GM13976 (cell line): ENCODE measurements at places on chromosomes 4 and X.

GRCh38 chr4:121783210-121783609 lies 17.9 kb upstream of the EXOSC9 start:
- no peak for DNase-seq

GRCh38 chr4:15232366-15233263 lies 195.2 kb upstream of the C1QTNF7 start:
- DNase-seq = no peak

- no peak for DNase-seq
These were observed 36.9 kb upstream of the RPA4 start for GRCh38 chrX:96846841-96847240.

- no peak for DNase-seq
These were observed 179.7 kb upstream of the TET2 start for GRCh38 chr4:104967034-104967401.

- DNase-seq = no peak
These were observed 248.6 kb downstream of the PCDH18 start for GRCh38 chr4:137283737-137284136.

- DNase-seq = no peak
These were observed 443.6 kb downstream of the GALNTL6 start for GRCh38 chr4:172256820-172257219.

GRCh38 chr4:89298155-89298554 lies 9.4 kb downstream of the GPRIN3 start:
- no peak for DNase-seq

DNA sequence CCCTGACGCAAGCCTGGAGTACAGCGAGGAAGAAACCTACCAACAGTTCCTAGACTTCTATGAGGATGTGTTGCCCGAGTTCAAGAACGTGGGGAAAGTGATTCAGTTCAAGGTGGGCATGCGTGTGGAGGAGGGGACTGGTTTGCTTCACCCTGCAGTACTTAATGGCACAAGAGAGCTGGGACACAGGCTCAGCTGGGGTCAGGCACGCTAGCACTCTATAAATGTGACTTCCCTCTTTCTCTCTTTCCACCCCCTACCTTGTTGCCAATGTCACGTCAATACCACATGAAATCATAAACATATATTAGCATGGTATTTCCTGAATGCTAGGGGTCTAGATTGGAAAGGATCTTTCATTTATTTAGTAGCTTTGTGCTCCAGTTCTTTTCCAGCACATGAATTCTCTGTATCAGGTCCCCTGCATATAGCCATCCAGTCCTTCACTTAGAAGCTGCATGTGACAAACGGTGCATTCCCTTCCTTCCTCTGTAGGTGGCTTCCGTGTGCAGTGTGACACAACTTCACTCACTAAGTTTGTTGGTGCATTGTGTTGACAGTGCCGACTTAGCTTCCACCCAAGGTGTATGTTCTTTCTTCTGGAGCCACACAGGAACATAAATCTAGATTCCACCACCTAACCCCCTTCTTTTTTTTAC lies 25.6 kb downstream of the ZRSR2 start:
- DNase-seq = peak; percentile 51

DNA sequence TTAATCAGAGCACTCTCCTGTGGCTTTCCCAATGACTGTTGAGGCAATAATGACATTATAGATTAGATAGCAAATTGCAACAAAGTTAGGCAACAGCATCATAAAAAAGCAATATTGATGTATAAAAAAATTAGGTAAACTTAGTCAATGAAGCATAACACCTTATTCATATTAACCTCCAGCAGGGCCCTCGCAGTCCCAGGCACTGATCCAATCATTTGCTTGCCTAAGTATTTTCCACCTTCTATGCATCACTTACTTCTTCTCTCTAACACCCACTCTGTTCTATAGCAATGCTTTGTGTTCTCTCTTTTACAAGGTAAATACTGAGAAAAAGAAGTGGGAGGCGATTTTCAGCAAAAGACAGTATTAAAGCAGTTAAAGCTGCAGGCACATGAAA lies 833.5 kb upstream of the ADGRL3 start:
- no peak for DNase-seq

DNA sequence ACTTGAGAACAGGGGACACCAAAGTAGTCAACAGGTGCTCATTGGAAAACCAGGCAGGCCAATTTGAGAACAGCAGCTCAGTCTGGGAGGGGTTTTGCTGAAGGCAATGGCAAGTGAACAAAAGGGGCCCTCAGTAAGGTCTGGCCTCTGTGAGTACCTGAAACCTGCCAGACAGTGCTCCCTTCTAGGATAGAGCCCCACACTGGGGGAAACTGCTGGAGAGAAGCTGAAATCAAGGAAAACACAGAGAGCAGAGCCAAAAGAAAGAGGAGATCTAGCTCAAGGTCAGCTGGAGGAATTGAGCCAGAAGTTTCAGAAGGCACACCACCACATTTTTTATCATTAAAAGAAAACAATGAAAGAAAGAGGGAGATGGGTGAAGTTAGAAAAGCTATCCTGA lies 28.2 kb downstream of the PNMA6E start:
- DNase-seq = no peak

- DNase-seq = no peak
These were observed 46.1 kb downstream of the SMPX start for GRCh38 chrX:21711848-21712197.

- no peak for DNase-seq
These were observed 25.6 kb upstream of the TBC1D19 start for GRCh38 chr4:26558166-26558895.

GRCh38 chr4:184729946-184730345 lies 4.0 kb downstream of the CENPU start:
- DNase-seq = no peak

GRCh38 chr4:98653890-98654867 lies 4.2 kb downstream of the TSPAN5 start:
- no peak for DNase-seq

GRCh38 chr4:73434311-73434710 lies 1.7 kb upstream of the AFP start:
- DNase-seq = peak; percentile 16

DNA sequence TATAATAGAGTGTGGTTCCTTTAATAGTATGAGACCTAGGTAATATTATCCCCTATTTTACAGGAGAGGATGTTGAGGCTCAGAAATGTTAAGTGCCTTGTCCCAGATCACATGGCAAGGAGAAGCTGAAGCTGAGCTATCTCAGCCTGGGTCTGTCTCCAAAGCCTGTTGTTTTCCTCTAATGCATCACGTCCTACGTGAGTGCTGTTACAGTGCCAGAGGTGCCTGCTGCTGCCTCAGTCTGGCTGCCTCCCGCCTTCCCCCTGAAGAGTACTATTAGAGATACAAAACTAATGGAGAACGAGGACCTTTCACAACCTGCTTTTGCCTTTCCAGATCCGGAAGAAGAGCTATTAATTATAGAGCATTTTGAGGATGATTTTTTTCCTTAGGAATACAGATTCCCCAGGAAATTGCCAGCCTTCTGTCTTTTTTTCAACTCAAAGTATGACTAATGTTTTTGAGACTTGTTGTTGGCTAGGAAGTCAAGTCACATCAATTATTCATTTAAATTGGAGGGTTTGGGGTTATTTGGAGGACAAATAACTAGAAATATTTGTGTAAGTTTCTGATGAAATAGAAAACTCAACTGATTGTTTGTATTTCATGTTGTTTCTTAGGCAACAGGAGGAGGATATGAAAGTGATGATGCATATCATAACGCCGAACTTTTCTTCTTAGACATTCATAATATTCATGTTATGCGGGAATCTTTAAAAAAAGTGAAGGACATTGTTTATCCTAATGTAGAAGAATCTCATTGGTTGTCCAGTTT lies 43.9 kb upstream of the MTMR1 start:
- DNase-seq = no peak

DNA sequence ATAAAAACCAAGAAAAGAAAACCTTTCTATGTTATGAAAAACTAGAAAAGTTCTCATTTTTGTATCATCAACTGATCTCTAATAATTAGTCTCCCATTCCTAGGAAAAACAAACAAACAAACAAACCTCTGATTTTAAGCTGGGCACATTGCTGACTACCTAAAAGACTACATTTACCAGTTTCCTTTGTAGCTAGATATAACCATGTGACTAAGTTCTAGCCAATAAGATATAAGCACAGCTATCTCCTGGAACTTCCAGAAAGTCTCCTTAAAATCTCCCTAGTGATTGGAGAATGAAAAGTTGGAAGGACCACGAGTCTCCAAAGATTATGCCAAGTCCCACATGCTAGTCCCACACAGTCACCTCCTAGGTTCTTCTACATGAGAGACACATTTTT lies 108.9 kb downstream of the NR3C2 start:
- DNase-seq = no peak

- no peak for DNase-seq
These were observed 112.4 kb upstream of the EDA2R start for GRCh38 chrX:66751136-66751782.

GRCh38 chr4:175308236-175308635 lies 390.1 kb downstream of the ADAM29 start:
- DNase-seq = no peak

- DNase-seq = no peak
These were observed 4.0 kb downstream of the HNRNPH2 start for GRCh38 chrX:101411984-101412383.

DNA sequence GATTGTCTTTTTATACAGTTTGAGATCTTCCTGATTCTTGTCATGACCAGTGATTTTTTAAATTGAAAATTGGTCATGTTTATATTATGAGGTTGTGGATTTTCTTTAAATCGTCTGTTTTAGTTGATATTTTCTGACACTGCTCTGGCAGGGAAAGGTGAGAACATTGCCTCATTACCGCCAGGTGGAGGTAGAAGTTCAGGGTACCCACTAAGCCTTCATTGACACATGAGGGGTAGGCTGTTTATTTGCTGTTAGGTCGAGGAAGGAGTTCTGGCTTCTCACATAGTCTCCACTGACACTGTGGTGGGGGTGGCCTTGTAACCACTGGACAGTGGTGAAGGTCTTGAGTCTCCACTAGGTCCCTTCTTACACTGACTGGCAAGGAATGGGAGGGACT lies 117.6 kb upstream of the GPR101 start:
- no peak for DNase-seq

- peak; percentile 33 for DNase-seq
These were observed 734 bp upstream of the GALNT7 start for GRCh38 chr4:173167758-173168395.

GRCh38 chrX:154735695-154736393 lies 15.0 kb downstream of the GAB3 start:
- no peak for DNase-seq

DNA sequence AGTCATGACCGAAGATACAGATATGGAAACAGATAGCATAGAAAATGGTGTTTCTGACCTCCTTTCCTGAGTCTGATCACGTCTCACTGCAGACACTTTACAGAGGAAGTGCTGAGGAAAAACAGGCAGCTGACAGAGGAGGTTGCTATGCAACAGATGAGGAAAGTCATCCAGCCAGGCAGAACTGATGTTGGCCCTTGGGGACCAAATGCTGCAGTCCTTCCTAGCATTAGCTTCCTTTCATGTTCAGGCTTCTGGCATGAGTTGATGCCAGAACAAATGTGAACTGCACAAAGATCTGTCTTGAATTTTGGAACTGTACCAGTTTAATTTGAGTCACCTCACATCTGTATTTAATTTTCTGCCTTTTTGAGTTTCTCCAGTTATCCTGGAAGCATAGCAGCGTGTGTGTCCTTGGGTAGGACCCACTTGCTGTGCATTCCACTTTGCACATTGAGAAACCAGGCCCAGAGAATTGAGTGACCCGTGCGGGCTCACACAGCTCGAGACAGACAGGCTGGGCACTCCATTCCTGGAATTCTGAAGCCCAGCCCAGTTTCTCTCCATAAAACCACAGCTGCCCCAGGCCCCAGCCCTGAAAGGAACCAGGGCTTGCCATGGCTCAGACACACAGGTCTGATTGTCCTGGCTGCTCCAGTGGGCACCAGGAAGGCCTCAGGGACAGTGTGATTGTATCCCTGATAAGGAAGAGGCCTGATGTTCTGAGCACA lies 1.4 kb upstream of the MAGED1 start:
- no peak for DNase-seq

DNA sequence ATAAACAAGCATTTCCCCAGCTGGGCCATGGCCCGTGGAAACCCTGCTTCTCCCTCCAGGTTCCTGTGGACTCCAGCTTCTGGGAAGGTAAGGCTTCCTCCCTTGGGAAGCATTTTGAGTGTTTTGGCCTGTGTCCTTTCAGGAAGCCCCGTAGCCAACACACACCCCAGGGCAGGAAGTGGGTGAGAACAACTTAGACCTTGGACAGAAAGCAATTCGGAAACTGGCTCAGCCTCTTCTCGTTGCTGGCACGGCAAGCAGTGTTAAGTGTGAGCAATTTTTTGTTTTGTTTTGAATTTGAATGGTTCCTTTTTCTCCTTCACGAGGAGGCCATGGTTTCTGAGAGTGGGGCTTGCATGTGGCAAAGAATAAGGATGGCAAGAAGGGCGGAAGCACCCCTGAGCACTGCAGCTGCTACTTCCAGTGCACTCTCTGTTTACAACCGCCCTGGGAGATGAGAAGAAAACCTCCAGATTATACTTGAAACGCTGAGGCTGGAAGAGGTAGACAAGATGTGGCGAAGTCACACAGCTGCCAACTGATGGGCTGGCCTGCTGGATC lies 14.1 kb upstream of the CYTL1 start:
- no peak for DNase-seq

DNA sequence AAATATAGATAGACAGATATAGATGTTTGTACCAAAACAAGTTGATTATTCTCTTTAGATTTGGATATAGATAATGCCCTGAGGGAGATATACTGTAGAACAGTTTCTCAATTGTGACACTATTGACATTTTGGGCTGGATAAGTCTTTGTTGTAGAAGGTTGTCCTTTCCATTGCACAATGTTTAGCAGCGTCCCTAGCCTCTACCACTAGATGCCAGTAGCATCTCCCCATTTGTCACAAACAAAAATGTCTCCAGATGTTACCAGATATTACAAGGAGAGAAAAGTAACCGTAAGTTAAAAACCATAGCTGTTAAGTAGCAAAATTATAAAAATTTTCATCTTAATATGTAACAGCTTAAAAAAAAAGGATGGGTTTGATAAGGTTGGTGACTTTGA lies 2595.3 kb downstream of the ARAP2 start:
- DNase-seq = no peak

DNA sequence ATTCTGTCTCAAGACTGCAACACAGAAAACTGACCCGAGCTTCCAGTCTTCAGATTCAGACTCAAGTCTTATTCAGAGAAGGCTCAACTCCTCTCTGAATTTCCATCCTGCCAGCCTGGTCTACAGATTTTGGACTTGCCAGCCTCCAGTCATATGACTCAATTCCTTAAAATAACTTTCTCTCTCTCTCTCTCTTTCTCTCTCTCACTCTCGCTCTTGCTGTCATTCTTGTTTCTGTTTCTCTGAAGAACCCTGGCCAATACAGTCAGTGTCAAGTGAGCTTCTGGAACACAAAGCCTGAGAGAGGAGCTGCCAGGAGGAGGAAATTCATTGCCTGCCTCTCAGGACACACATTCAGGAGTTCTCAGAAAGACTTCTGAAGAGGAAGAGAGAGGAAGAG lies 154.9 kb downstream of the PARM1 start:
- no peak for DNase-seq

GRCh38 chrX:10769195-10769594 lies 148.8 kb upstream of the MID1 start:
- DNase-seq = peak; percentile 42

DNA sequence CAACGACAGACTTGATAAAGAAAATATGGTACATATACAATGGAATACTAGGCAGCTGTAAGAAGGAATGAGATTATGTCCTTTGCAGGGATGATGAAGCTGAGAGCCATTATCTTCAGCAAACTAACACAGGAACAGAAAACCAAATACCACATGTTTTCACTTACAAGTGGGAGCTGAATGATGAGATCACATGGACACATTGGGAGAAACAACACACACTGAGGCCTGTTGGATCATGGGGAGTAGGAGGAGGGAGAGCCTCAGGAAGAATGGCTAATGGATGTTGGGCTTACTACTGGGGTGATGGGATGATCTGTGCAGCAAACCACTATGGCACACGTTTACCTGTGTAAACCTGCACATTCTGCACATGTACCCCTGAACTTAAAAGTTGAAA lies 209.7 kb downstream of the SPRY1 start:
- DNase-seq = no peak
